Activated naive CD4-positive, alpha-beta T cell treated with Interleukin-2 at 50 U/mL for 16 hours (primary cell): ENCODE measurements at places on chromosomes 2 and 18.

- peak; percentile 13 for DNase-seq
Measured at GRCh38 chr2:15588329-15588919, 3.2 kb upstream of the DDX1 start.

GRCh38 chr18:11004294-11004693 is 145.1 kb downstream of the PIEZO2 start:
- no peak for DNase-seq

DNA sequence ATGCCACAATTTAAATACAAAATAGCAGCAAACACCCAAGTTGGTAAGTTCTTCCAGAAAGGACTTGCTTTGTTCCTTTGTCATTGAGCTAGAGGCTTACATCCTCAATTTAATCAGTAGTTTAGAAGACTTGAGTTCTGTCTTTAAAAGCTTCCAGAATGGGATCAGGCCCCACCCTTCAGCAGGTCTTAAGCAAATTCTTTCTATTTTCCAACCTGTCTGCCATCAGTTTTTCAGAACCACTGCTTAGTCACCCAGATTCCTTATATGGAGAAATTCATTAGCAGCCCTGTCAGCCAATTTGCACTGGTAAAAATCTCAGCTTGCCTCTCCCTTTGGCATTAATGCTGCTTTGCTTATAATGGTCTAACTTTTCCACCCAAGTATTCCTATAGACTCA is 263.6 kb upstream of the HNMT start:
- DNase-seq = no peak

DNA sequence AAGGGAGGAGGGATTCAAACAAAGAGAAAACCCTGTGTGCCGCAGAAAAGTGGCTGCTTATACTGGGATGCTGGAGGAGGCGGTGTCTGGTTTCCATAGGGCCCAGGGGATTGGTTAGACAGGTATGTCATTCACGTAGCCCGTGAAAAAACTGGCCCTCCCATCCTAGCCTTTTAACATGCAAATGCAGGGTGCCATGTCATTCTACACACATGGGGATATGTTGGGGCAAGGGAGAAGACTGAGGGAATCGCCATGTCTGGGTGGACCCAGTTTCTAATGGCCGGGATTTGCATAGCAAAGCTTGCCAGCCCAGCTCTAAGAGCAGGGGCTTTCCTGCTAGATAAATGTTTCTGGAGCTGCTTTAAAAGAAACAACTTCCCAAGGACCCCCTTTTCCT is 8.2 kb upstream of the RNU2-63P start:
- no peak for DNase-seq

DNA sequence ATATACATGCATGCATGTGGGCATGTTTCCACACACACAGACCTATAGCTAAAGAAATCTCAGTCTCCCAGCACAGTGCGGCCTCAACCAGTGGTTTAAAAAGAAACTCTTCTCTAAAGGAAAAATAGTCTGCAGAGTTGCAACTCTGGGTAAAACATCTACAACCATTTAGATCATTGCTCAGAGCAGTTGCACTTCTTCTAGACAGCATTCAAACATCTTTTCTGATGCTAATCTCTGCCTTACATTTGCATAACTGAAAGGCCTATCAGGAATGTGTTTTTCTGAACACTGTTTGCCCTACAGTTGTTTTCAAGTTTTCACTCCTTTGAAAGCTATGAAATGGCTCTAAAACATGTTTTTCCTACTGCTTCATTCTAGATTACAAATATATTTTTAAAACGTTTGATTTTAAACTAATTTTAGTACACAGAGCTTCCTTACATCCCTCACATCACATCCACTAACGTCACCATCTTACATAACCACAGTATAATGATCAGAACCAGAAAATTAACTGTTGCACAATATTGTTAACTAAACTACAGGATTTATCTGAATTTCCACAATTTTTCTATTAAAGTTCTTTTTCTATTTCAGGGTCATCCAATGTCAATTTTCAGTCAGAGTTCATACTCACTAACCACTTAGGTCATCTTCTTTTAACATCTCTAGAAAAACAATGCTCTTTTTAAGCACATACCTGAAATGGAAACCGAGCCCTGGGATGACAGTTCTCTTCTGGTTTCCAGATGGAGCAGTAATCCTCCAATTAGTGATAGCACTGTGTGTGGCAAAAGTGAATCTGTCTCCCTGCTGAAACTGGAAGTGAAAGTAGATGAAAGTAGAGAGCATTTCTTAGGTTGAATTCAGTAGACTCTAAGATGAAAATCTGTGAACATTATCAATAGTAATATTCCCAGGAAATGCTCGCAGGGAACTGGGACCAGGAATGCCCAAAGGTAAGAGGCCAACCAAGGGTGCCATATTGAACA is 501.6 kb upstream of the GCFC2 start:
- DNase-seq = no peak

DNA sequence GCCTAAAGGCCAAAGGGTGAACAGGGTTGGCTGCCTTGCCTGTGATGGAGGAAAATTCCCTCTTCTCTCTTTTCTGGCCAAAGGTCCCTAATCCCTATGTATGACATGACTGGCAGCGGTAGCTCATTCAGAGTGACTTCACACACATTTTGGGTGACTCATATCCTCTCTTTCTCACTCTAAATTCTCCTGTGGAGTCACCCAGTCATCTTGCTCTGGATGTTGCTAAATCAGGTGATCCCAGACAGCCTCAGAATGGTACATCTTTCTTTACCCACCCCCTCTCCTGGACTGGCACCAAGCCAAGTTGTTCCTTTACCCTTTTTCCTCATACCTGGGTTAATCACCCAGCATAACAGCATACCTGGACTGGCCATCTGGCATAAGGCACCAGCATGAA is 77.2 kb downstream of the NEURL3 start:
- no peak for DNase-seq

DNA sequence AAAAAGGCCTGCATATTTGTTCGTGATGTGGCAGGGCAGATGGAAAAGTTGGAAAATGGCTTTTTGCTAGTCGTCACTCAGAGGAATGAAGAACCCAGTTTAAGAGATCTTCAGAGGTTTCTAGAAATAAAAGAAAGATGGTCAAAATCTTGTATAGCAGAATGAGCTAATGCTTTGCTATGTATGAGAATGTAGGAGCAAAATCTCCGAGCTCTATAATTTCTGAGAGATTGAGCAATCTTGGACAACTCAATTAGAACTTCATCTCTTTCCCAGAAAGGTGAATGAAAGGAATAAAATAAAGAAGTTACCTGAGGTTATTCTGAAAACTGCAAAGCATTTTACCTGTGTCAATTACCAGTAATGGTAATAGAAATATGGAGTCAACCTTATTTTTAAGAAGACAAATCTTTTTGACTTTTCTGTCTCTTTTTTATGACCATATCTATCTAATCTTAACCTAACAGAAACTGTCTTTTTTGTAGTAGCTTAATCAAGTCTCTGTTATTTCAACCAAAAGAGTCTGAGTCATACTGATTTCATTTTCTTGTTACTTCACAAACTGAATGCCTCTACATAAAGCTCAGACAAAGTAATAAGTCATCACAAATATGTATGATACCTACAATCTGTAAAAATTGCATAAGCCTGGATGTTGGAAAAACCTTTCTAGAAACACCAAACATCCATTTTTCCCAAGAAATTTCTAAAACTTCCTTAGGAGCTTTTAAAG is 32.5 kb downstream of the CCDC68 start:
- DNase-seq = no peak

GRCh38 chr2:209969692-209970091 is 32.7 kb upstream of the RPE start:
- no peak for DNase-seq

DNA sequence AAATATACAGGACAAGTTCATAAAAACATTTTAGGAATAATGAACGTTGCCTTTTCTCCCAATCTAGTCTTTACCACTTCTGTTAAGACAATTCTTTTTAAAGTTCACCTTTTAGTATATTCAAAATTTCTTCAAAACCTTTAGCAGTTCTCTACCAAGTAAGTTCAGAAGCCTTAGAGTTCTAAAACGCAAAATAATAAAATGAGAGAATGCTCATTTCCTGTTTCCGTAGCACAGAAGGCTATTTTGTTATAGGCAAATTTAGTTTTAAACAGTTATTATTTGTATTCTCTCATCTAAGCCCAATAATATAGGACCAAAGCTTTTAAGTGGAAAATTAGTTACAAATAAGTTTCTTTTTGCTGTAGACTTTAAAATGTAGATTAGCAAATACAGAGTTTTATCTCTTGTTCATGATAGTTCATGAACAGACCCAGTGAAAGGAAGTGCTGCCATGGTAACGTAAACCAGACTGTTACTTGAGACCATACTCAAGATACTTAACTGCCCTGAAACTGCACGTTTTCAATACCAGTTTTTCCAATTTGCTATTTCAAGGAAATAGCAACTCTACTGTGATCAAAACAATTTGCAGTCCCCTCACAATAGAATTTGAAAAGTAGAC is 173.1 kb upstream of the STON1 start:
- DNase-seq = no peak

DNA sequence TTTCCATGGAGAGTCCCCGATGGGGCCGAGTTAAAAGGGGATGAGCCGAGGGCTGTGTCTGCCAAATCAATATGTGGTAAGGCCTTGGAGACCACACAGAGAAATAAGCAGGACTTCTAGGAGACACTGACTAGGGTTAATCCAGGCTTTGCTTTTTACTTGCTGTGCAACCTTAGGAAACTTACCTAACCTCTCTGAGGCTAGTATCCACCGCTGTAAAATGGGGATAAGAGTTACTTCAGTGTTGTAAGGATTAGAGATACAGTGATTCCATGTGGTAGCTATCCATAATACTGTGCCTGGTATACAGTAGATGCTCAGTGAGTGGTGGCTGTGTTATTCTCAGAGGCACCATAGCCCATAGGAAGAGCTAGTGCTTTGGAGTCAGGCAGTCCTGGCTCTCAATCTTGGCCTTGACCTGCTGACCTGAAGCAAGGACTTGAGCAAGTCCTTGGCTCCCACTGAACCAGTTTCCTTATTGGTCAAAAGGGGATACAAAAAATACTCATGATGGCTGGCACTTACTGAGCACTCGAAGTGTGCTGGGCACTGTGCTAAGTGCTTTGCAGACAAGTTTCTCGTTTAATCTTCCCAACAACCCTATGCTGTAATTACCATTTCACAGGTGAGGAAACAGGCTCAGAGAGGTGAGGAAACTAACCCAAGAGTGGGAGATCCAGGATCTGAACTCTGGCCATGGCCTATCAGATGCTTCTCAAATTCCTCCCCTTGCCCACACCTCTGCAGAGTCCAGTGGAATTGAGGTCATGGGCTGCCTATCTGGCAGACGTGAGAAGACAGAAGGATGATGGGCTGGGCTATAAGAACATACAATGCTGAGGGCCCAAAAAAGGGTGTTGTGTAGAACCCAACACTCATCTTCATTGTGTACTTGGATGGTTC is 12.0 kb upstream of the DES start:
- no peak for DNase-seq

GRCh38 chr2:229104974-229105387 is 166.1 kb downstream of the PID1 start:
- DNase-seq = no peak

DNA sequence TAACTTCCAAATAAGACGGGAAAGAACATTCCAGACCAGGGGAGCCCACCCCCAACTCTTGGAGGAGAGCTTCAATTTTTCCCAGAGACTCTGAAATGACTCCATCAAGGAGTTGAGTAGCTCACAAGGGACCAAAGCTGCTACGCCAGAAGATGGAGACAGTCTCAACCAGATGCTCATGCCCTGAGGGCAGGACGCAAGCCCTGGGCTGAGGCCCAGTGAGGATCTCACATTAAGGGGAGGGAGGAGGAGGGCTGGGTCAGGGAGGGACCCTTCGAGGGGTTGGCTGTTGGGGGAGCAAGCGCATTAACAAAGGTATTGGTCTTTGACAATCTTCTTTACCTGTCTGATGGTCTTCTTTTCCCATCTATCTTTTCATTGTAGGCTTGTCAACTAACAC is 141.3 kb upstream of the SLC1A4 start:
- no peak for DNase-seq

GRCh38 chr2:141711627-141712026 is 419.2 kb downstream of the LRP1B start:
- no peak for DNase-seq

- no peak for DNase-seq
Measured at GRCh38 chr2:217530392-217531090, 472.3 kb downstream of the TNS1 start.

DNA sequence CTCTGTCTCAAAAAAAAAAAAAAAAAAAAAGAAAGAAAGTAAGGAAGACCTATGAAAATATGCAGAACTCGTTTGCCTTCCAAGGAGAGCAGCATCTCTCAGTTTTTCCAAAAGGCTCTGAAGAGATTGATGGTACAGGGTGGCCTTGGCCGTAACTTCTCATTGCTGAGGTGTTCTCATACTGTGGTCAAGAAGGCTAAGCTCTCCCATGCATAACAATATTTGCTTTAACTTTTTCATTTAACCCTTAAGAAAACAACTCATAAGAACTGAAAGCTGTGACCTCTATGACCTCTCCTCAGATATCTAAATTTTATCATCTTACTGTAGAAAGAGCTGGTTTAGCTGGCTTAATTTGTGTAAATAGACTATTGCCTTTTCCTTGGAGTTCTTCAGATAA is 37.1 kb upstream of the GATA6 start:
- DNase-seq = no peak

DNA sequence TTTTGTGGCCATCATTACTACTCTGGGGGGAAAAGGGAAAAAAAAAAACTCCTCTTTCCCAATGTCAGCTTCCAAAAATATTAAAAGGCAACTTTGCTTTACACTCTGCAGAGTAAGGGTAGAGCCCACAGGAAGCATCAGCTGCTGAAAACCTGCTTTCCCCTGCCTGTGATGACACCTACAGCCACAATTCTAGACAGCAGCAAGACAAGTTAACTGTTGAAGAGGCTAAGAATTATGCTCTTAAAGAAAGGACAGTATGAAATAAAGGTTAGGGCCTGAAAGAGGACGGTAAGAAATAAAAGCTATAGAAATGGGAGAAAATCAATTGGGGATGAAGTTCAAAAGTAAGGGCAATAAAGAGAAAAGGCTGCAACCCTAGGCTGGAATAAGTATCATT is 3.0 kb downstream of the PDE11A start:
- no peak for DNase-seq

- DNase-seq = no peak
Measured at GRCh38 chr2:152826581-152827279, 108.3 kb downstream of the ARL6IP6 start.

DNA sequence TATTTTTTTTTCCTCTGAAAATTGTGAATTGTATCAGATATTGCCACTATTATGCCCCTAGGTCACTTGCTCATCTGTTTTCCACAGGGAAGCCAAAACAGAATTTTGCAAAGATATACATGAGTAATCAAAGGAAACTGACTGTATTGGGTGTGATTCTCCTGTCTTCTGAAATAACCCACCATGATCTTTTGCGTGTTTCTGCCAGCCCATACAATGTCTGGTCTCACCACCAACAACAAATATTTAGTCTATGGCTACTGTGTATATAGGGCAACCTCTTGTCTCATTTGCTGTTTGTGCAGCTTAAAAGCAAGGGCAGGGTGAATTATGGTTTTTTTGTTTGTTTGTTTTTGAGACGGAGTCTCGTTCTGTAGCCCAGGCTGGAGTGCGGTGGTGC is 26.5 kb downstream of the EPAS1 start:
- DNase-seq = no peak

GRCh38 chr2:137812517-137812916 is 151.8 kb upstream of the HNMT start:
- DNase-seq = no peak
